Activated CD8-positive, alpha-beta memory T cell treated with anti-CD3 and anti-CD28 coated beads for 1 hour (primary cell): ENCODE measurements at places on chromosomes 4 and X.

GRCh38 chr4:122480655-122481487 lies 24.3 kb upstream of the IL2 start:
- DNase-seq: no peak

- DNase-seq: no peak
Measured at GRCh38 chr4:45099471-45099870, 373.1 kb upstream of the GNPDA2 start.

DNA sequence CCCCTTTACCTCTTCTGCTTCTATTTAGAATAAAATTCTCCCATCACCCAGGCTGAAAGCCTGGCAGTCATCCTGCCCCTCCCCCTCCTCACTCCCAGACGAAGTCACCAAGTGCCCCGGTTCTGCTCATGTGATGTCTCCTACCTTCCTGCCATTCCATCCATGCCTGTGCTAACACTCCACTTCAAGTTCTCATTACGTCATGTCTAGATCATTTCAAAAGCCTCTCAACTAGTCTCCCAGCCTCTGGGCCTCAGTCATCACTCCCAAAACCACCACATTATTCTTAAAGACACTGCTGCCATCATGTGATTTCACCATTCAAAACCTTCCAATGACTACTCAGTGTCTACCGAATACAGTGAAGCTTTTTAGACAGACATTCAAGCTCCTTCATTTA lies 17.2 kb upstream of the HOPX start:
- DNase-seq: no peak

DNA sequence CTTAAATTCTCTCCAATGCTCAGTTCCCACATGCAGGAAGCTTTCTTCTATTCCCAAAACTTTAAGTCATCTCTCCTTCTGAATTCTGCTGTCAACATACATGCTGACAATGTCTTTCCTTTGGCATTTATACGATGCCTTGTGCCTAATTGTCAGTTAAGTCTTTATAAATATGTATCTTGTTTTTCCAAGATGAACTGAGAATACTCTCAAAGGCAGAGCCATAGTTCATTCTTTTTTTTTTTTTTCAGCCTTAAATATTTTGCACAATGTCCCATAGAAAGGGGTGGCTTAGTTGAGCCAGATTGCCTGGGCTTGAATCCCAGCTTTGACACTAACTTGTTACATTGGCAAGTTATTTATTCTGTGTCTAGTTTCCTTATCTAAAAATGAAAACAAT lies 210.6 kb downstream of the QDPR start:
- no peak for DNase-seq

DNA sequence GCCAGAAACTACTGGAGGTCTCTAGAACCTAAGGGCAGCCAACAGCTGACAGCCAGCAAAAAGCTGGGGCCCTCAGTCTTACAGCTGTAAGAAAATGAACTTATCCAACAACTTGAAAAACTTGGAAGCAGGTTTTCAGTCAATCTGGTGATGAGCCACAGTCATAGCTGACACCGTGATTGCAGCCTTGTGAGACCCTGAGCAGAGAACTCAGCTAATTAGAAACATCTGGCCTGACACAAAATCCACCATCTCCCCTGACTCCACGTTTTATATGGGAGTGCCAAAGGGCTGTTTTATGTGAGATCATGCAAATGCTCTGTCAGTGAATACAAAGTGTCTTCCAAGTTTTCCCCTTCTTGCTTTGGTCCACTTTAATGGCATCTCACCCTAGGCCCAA lies 198.8 kb upstream of the DCAF8L1 start:
- DNase-seq: no peak

DNA sequence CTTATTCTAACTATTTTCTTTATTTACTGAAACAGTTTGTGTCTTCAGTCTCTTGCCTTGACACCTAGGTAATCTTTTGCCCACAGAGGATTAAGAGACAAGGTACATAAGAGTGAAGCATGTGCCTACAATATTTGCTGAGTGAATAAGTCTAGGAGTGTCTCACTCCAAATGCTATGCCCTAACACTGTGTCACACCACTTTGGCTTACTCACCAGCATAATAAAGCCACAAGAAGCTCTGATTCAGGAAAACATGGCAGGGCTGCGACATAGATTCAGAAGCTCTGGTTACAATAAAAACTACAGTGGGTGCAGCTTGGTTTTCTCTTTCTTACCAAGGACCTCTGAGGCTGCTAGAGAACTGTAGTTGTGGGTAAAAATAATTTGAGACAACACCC lies 127.1 kb downstream of the RBM46 start:
- no peak for DNase-seq

GRCh38 chr4:90128961-90129495 lies 1.8 kb downstream of the CCSER1 start:
- no peak for DNase-seq

DNA sequence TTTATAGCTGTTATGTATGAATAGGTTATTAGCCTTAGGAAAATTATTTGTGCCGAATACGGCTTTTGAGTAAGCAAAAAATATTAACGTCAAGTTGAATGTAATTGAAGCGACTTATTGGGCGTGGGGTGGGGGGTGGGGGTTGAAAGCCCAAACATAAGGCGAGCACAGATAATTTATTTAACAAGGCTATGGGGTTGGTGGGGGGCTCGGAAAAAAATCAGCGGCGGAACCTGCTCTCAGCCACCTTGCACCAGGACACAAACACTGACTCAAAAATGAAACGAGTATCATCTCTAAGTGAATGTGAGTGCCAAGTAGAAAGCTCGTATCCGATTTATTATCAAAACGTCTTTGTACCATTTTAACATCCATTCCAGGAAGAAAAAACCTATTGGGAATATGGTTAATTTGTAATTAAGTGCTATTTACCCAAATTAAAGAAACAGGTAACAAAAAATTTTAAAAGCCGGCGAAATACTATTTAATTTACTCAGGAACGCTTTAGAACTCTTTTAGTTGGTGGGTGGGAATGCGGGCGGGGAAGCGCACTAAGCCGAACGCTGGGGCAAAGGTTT lies 902 bp upstream of the LARP1B start:
- DNase-seq: no peak

DNA sequence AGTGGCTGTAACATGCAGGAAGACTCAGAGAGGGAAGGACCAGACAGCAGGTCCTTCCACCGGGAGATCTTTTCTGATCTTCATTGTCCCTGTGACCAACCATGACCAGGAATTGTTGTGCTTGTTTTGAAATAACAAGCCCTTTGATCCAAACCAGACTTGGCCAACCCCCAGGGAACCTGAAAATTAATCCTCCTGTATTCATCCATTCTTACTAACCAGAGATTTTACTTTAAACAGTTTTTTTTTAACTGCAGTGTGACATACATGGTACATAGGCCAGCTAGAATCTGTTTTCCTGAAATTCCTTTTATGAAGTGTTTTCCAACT lies 4.0 kb downstream of the WFS1 start:
- no peak for DNase-seq

GRCh38 chr4:16750882-16751642 lies 147.4 kb downstream of the LDB2 start:
- DNase-seq: no peak

DNA sequence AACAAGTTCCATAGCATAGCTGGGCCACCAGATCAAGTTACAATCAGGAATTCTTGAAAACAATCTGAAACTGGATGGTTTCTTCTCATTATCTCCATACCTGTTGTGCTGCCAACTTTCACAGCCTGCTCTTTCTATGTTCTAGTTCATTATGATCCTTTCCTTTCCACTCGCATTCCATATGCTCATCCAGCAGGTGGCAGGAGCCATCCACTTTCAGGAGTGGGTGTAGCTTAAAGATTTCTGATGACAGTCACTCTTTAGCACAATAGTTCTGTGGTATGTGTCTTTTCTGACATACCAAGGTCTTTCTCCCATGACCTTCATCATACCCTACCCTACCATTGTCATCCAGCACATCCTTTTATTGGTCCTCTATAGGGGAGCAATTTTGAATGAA lies 46.4 kb downstream of the PAGE2 start:
- no peak for DNase-seq

DNA sequence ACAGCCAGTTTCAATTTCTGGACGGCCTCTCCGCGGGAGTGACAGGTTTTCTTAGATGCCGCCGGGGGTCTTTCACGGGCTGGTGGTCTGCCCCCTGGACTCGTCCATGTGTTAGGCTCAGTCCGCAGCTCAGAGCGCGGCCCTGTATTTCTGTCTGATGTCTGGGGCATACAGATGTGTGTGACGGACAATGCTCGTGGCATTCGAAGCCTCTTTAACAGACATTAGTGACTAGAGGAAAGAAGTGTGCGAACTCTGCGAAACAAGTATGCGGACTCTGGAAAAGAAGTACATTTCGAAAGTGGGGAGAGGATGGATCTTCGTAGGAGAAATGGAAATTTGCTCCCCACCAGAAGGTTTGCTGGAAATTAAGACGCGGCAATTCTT lies 793 bp upstream of the DCUN1D4 start:
- no peak for DNase-seq

DNA sequence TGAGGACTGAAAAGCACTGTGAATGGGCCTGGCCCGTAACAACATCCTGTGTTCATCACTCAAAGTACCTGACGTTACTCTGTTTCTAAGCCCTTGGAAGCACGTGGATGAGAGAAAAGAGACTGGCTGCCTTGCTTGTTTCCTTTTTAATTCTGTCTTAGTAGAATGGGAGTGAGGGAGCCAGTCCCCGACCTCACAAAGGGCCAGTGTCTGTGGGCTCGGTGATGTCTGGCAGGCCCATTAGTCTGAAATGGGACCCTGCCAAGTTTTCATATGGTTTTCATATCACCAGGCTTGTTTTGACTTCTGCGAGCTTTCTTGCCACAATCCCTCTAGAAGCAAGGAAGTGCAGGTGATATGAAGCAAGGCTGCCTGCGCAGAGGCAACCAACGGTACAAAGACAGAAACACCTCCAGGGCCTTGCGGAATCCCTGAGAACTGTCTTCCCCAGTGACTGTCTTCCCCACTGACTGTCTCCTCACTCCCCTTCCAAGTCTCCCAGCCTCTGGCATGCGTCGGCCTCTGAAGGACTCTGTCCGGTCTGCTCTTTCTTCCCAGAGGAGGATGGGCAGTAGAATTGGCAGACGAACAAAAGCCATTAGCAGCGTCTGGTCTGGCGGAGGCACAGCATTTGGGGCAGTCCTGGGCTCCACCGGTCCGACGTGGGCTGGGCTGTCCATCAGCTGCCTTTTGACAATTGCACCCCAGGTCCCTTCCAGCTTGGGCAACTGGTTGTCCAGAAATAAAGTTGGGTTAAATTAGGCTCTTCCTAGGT lies 20.2 kb upstream of the RASL11B start:
- no peak for DNase-seq

DNA sequence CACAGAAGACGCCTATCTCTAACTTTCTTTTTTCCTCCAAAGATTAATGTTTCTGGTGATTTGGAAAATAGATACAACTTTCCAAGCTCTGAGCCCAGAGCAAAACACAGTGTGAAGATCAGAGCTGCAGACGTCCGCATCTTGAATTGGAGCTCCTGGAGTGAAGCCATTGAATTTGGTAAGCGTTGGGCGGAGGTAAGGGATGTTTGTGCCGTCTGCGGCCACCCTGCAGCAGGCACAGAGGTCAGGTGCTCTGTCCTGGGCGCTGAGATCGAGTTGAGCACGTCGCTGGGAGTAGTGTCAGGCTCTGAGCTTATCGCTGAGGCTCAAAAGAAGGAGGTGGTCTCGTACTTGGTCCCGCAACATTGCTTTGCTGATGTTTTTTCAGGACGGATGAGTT lies 31.8 kb downstream of the CSF2RA start:
- no peak for DNase-seq

- DNase-seq: no peak
Measured at GRCh38 chrX:115650916-115651315, 89.9 kb downstream of the PLS3 start.

DNA sequence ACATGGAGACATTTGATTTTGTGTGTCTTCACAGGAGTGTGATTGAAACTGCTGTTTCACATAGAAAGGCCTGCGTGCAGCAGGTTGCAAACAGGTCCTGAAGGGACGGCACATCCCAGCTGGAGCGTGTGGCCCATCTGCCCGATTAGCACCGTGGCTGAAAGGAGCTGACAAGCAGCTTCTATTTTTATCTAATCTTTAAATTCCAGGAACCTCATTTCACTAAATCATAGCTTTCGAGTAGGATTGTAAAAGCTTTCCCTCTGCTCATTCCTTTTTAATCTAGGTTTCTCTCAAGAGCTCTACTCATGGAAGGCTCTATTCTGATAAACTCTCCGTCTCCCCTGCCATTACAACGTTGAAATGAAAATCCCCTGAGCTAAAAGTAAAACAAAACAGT lies 106.8 kb downstream of the FSTL5 start:
- DNase-seq: no peak

DNA sequence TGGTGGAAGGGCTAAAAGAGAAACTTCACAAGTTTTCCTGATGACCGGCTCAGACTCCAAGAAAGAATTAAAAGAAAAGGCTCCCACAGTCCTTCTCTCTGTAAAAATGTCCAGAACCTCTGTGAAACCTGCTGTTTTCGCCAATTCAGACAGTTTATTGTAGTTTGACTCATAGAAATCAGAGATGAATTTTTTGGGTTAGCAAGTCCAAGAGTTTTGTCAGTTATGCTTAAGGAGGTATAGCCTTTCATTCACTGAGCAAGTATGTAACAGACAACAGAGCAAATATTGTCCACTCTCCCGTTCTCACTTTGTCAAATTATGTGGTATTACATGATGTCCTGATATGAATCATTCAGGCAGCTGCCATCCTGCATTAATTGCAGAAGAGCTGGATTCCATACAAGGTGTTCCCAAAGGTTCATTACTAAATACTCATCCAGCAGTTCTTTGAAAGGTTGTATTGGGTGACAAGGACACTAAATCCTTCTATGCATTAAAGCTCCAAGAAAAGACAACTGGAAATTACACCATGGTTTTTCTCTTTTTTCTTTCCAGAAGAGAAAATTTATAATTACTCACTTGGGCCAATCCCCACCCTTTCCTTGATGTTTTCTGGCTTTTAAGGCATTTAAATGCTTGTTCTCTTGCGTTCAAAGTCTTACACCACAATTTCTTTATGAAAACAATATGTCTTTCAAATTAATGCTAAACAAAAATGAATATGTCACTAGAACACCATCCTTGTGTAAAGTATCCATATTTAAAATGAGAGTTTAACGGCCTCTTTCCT lies 30.0 kb upstream of the PLAC1 start:
- DNase-seq: no peak

GRCh38 chrX:114964374-114964773 lies 53.0 kb downstream of the IL13RA2 start:
- no peak for DNase-seq

DNA sequence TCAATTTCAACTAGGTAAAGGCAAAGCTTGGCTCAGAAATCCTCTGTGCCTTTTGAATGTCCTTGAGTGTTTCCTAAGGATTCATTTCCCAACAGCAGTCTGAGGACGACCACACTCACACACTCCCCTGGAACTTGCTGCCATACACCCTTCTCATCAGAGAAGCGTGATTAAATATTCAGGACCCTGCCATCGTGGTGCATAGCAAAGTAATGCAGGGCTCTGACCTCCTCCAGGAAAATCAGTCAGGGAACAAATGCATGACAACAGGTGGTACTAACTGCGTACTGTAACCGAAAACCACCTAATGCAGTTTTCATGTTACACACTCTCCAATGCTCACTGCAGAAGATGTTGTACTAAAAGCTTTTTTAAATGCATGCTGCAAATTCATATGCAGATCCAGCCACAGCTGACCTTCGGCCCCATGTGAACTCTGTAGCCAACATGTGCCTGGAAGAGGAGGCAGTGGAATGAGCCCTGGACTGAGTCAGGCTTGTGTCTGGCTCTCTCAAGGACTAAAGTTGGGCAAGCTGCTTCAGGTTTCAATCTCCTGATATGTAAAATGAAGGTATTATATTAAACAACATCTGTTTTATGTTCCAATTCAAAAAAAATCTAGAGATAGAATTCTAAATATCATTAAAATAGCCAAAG lies 238.3 kb downstream of the KCNIP4 start:
- DNase-seq: no peak
